Urinary bladder (tissue), 4 donors: ENCODE measurements at places on chromosomes 16 and 17. TPM values are rescaled to one million over a fixed set of nuclear protein-coding genes. Genes with fewer than 3 reads are reported as not detected.

Gene USB1
- polyA plus RNA-seq: 55.3 TPM

Gene MYH3
- polyA plus RNA-seq: 5.9 TPM

Gene VASN
- polyA plus RNA-seq: 47.6 TPM

GRCh38 chr17:81961087-81961511 is at the start of gene NOTUM:
Gene NOTUM, minus strand, starts transcription at chr17:81961187. Its CDS starts 278 bp downstream, at chr17:81960909.
- DNase-seq: no peak

DNA sequence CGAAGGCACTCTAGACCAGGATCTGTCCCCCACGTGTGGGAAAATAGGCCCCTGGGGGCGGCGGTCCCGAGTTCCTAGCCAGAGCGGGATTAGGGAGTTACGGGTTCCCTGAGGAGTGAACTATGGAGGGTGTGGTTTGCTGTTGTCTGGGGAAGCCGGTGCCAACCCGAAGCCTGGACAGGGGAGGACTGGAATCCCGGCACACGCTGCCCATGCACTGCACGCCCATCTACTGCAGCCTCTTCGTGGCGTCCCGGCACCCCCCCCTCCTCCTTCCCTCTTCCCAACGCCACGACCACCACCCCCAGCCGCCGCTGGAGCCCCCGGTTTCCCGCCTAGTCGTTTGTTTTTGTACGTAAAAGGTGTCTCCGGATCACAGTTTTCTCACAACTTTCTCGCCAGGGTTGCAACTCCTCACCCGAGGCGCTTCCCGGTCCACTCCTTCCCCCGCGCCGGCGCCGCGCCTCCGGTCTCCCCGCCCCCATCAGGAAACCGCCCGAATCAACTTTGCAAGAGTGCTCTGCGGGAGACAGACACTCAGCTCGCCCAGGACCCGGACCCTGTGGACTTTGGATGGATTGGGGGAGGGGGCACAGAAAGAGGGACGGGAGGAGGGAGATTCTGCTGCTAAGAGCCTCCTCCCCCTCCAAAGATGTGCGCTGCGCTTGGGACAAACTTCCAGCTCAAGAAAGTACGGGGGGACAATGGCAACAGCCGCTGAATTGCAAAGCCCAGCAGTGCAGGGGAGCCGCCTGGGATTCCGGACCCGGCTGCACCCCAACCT is 1.4 kb upstream of the LHX1 start:
- DNase-seq: no peak

- no peak for DNase-seq
Measured at GRCh38 chr17:36696805-36697204, 95.4 kb downstream of the MRM1 start.

DNA sequence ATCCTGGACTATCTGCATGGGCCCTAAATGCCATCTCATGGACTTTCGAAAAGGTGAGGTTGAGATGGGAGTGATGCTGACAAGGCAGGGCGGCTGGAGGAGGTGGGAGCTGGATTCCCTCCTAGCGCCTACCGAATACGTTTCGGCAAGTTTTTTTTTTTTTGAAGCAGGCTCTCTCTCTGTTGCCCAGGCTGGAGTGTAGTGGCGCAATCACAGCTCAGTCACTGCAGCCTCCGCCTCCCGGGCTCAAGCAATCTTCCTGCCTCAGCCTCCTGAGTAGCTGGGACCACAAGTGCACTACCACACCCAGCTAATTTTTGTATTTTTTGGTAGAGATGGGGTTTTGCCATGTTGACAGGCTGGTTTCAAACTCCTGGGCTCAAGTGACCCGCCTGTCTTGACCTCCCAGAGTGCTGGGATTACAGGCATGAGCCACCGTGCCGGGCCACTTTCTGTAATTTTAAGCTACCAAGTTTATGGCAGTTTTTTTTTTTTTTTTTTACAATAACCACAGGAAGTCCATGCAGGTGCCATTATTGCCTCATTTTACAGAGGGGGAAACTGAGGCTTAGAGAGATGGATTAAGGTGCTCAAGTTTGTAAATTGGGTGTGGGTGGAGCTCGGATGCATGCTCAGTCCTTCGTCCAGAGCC is 246.4 kb downstream of the PRKCA start:
- DNase-seq: no peak

GRCh38 chr16:19810817-19811731 is 73.6 kb downstream of the GPRC5B start:
- no peak for DNase-seq
